ENCODE measurements at places on chromosomes 11 and 22. TPM values are rescaled to one million over a fixed set of nuclear protein-coding genes. Genes with fewer than 3 reads are reported as not detected.

Gene C22orf31
- not detected for total RNA-seq

Gene MUC2
- not detected for total RNA-seq

Gene APOA4
- total RNA-seq: not detected

Gene GTSE1
- total RNA-seq: 0.43 TPM

Gene RSF1
- total RNA-seq: 37.7 TPM

Gene TMEM126A
- total RNA-seq: 76.1 TPM

Gene CASP5
- total RNA-seq: not detected

Gene GAB2
- total RNA-seq: 14.9 TPM

Gene SMTNL1
- not detected for total RNA-seq

Gene MEI1
- not detected for total RNA-seq

Gene PKDREJ
- total RNA-seq: 0.05 TPM

Gene P2RX6
- 3.9 TPM for total RNA-seq

Gene TSGA10IP
- not detected for total RNA-seq

Gene KIF18A
- 0.16 TPM for total RNA-seq

Gene GP1BB
- not detected for total RNA-seq

Gene GRAP2
- total RNA-seq: 1.6 TPM

Gene TSSK2
- not detected for total RNA-seq

Gene GALNT18
- total RNA-seq: 24.5 TPM

Gene NUDT8
- total RNA-seq: 110 TPM

Gene PAMR1
- 14.5 TPM for total RNA-seq

Gene MUC5AC
- not detected for total RNA-seq

Gene MISFA
- total RNA-seq: 13.3 TPM

Gene CSRP3
- 1,083 TPM for total RNA-seq

Gene SCO2
- total RNA-seq: not detected

Gene OLFML1
- total RNA-seq: 6.5 TPM

Gene OVCH2
- not detected for total RNA-seq

Gene CHRM4
- total RNA-seq: not detected

Gene GDPD4
- total RNA-seq: not detected

Gene ADAMTS15
- 43.5 TPM for total RNA-seq

Gene WNT11
- total RNA-seq: 20.0 TPM

Gene OR8A1
- total RNA-seq: not detected

Gene EPS8L2
- 3.2 TPM for total RNA-seq

Gene VPREB1
- not detected for total RNA-seq

Gene FAT3
- 0.24 TPM for total RNA-seq

Gene APOBEC3B
- 0.75 TPM for total RNA-seq

All from Right ventricle myocardium superior (tissue), 1 donor.